ENCODE measurements at places on chromosomes 4 and X. TPM values are rescaled to one million over a fixed set of nuclear protein-coding genes. Genes with fewer than 3 reads are reported as not detected.

The IL2 gene
- polyA plus RNA-seq = not detected

The PITX2 gene
- 0.40 TPM for polyA plus RNA-seq

The CYBB gene
- not detected for polyA plus RNA-seq

The TMEM150C gene
- 0.21 TPM for polyA plus RNA-seq

The GASK1B gene
- 51.6 TPM for polyA plus RNA-seq

The ZMAT1 gene
- polyA plus RNA-seq = 0.09 TPM

The HTN1 gene
- polyA plus RNA-seq = not detected

The PFKFB1 gene
- polyA plus RNA-seq = not detected

The RRH gene
- 0.08 TPM for polyA plus RNA-seq

The FOXO4 gene
- polyA plus RNA-seq = 2.3 TPM

The REPS2 gene
- 0.27 TPM for polyA plus RNA-seq

The TLR2 gene
- polyA plus RNA-seq = 0.17 TPM

The ART3 gene
- polyA plus RNA-seq = not detected

The GPM6B gene
- polyA plus RNA-seq = 5.2 TPM

The F8A2 gene
- not detected for polyA plus RNA-seq

The HTRA3 gene
- 3.5 TPM for polyA plus RNA-seq

The GAGE12F gene
- not detected for polyA plus RNA-seq

The USP17L17 gene
- not detected for polyA plus RNA-seq

The PCYT1B gene
- 0.14 TPM for polyA plus RNA-seq

The ADH6 gene
- polyA plus RNA-seq = 0.68 TPM

The MAGEA3 gene
- not detected for polyA plus RNA-seq

The STBD1 gene
- 1.7 TPM for polyA plus RNA-seq

The EDA gene
- 0.30 TPM for polyA plus RNA-seq

The DIPK2B gene
- not detected for polyA plus RNA-seq

The SMIM10L2A gene
- polyA plus RNA-seq = 0.02 TPM

The LAGE3 gene
- 6.1 TPM for polyA plus RNA-seq

The SPANXA2 gene
- not detected for polyA plus RNA-seq

The SPANXD gene
- not detected for polyA plus RNA-seq

The CYLC1 gene
- not detected for polyA plus RNA-seq

All from fibroblast of lung (primary cell).